ENCODE measurements at places on chromosomes 1 and 21.

DNA sequence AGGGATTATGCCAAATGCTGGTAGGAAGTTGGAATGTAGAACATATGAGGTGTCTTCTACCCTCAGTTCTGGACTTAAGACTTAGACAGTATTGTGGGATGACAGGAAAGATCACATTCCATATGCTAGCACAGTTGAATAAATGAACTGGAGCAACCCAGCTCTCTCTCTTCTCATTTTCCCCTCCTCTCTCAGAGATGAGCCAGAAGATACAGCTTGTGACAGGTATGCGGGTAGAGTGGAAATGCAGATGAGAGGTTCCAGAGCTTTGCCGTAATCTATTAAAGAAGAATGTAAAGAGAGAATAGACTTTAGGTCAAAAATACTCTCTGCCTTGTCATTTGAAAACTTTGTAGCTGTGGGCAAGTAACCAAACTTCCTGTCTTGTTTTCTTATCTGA is 32.5 kb upstream of the HMCN1 start:
- no peak for DNase-seq

DNA sequence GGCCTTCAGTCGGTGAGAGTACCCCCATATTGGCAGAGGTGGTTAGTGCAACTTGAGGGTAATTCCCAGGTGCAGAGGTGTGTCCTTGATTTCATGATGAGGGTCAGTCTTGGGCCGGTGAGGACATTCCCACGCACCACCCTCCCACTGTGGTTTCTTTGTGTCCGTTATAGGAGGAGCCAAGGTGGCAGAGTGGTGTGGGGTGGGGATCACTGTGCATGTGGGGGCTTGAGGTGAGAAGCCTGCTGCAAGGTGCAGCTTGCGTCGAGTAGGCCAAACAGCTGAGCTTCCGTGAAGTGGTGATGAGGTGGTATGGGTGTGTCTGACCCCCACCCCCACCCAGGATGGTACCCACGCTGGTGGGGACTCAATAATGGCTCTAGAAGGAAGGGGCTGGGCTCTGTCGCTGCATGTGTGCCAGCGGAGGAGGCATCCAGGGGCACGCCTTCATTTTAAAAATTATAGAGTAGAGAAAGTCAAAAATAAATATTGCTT is 6.2 kb downstream of the PTPRF start:
- DNase-seq, result no peak

GRCh38 chr1:98737835-98738234 is 76.3 kb downstream of the SNX7 start:
- DNase-seq, result no peak

DNA sequence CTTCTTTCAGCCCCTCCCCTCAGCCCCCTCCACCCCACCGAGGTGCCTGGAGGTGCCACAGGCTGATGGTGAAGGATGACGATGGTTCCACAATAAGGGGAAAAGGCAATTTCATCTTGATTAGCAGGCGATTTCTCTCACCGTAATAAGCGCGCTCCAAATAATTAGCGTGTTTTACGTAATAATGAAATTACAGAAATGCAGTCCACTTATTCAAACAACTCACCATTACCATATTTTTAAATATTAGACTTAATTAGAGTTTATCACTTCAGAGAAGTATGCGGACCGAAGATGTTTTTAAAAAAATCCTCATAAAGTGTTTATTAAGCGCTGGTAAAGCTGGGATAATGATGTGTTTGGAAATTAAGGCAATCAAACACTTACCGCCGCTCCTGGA is 14.9 kb downstream of the DMAP1 start:
- no peak for DNase-seq

- DNase-seq, result no peak
Measured at GRCh38 chr1:231274119-231274825, 33.3 kb downstream of the GNPAT start.

- no peak for DNase-seq
Measured at GRCh38 chr21:15592271-15592860, 137.4 kb upstream of the USP25 start.

GRCh38 chr1:33906156-33906555 is 42.3 kb downstream of the HMGB4 start:
- DNase-seq, result no peak

- DNase-seq, result no peak
Measured at GRCh38 chr1:30334767-30335166, 388.6 kb downstream of the MATN1 start.

- DNase-seq, result no peak
Measured at GRCh38 chr1:24048205-24048869, 63.6 kb downstream of the MYOM3 start.

GRCh38 chr1:7930645-7931445 is 9.8 kb downstream of the TNFRSF9 start:
- DNase-seq, result no peak

DNA sequence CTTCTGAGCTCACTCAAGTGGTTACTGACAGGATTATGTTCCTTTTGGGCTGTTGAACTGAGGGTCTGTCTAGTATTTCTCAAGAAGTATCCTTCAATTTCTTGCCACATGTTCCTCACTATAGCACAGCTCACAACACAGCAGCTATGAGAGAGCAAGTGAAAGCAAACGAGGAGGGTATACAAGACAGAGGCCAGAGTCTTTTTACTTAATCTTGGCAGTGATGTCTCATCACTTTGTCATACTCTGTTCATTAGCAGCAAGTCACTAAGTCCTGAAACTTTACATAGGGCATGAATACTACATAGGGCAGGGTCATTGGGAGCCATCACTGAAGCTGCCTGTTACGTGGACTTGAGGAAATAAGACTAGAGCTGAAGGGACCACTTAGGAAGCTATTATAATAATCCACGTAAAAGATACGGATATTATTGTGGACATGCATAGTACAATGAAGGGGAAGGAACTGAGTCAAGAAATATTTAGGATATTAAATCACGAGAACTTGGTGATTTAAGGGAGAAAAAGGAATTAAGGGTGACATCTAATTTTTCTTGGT is 63.7 kb downstream of the SLC30A7 start:
- DNase-seq, result no peak

- DNase-seq, result no peak
Measured at GRCh38 chr1:81484284-81484683, 316.4 kb upstream of the ADGRL2 start.

DNA sequence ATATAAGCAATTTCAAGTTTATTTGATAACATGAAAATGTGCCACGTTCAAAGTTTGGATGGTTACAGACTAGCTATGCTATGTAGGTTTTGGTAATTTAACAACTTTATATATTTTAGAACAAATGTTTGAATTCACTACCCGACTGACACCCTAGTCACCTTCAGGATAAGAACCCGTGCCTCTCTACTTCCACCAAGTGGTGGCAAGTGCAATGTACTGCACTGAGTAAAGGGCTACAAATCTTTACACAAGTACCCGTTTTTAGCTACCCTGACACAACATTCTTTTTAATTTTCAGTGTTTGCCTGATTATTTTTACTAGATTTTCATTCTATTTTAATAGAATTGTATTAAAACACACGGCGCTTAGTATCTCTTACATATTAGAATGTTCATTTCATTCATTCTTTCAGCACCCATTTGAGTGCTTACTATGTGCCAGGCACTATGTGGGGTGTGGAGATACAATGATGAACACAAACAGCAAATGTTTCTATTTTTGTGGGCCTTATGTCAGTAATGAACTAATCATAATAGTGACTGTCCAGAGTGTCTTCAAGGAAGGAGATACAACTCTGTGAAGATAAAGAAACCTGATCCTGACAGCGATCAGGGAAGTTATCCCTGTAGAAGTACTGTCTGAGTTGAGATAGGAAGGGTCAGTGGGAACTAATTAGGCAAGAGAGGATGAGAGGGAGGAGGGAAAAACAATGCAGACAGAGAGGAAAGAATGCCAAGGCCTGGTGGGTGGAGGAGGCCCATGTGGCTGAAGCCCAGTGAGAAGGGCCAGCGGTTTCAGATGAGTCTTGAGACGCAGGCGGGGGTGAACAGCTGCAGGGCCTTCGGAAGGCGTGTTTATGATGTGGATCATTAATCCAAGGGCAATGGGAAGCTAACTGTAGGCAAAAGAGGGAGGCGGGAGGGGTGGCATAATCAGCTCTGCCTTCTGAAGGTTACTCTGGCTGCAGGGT is 3.8 kb downstream of the LCA5L start:
- DNase-seq, result peak; percentile 11

DNA sequence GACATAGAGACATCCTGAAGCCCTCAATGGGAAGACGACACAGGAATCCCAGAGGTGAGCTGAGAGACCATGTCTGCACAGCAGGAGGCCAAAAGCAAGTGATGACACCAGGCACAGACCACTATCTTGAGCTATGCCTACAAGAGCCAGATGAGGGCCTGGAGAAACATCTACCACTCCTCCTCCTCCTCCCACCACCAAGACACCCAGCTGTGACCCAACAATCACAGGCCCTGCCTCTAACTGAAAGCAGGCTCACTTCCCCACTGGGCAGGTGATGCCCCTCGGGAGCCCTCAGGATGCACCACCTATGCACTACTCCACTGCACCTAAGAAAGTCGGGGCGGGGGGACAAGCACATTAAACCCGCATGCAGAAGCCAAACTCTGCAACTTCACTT is 16.5 kb downstream of the TADA1 start:
- DNase-seq, result no peak

DNA sequence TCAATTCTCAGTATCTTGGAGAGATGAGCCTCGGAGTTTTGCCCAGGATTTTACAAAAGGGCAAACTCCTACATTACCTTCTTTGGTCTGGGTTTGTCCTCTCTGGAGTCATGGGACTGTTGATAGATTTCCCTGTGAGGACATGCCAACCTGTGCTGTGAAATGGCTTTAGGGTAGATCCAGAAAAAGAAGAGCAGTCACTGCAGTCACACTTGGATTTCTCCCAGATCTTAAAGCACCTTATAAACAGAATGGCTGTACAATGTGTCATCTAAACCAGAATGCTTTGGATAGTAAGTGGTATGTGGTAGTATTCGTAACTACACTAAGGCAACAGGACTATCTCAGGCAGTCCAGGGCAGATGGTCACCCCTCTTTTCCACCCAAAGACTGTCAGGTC is 1.9 kb upstream of the CSRP1 start:
- no peak for DNase-seq

GRCh38 chr1:208584167-208584755 is 340.1 kb upstream of the PLXNA2 start:
- DNase-seq, result no peak

- no peak for DNase-seq
Measured at GRCh38 chr1:241612533-241613477, 27.4 kb downstream of the CHML start.

GRCh38 chr1:53344921-53345838 is 17.3 kb upstream of the LRP8 start:
- no peak for DNase-seq

DNA sequence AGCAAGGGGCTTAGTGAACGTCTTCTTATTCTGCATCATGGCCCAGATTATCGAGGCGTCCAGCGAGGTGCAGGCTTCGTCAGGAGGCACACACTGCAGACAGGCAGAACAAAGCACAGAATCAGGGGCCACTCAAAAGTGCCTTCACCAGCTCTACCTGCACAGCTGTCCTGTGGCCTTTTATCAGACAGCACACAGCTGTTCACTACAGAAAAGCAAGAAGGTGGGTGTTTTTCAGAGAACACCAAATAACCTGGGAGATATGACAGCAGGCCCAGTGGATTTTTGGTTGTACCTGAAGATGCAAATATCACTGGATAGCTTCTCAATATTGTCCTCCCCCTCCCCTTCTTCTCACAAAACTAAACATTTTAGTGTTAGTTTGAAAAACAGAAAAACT is 177.3 kb downstream of the TGFBR3 start:
- no peak for DNase-seq

GRCh38 chr21:31011412-31011811 is 26.9 kb downstream of the KRTAP19-8 start:
- no peak for DNase-seq

- no peak for DNase-seq
Measured at GRCh38 chr21:41011098-41011731, 156.7 kb upstream of the BACE2 start.

DNA sequence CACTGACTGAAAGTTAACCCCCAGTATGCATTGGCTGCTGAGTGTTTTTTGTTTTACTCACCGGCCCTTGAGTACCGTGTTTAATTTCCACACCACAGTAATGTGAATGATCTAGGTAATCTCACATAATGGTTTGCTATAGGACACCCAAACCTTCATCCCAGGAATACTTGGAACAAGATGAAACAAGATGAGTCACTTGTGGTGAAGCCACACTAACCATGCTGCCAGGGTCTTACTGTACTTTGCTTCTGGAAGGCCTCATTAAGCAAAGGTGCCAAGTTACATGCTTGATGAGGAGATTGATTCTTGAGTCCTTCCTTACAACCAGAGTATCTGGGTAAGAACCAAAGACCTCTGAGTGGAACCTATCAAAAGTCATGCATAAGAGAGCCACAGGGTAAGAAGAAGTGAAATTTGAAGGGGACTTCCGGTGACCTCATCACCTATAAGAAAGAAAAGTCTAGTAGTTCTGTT is 163.3 kb downstream of the NRIP1 start:
- DNase-seq, result no peak

- DNase-seq, result peak; percentile 21
Measured at GRCh38 chr1:160862203-160863060, at the start of gene CD244. TSS of gene CD244 (minus strand) at chr1:160862887. CDS start at chr1:160862677, 210 bp downstream.

GRCh38 chr1:187819086-187819485 is 990.3 kb downstream of the PLA2G4A start:
- DNase-seq, result no peak

DNA sequence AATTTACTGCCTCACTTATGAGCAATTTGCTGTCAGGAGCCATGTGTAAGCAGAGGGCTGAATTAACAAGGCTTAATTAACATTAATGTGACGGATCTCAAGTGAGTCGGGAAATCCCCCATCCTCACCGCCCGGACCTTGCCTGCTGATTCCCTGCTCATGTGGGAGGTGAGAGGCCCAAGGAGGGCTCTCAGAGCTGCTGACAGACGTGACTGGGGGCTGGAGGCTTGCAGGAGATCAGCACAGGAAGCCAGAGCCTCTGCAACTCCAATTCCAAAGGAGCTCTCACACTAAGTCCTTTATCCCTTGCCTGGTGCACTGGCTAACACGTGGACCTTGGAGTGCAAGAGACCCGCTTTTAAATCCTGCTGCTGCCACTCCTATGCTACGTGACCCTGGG is 19.4 kb downstream of the LRP8 start:
- DNase-seq, result no peak

GRCh38 chr1:9888886-9889285 is 21.2 kb downstream of the CTNNBIP1 start:
- no peak for DNase-seq

GRCh38 chr1:63325279-63325985 is 3.1 kb downstream of the FOXD3 start:
- no peak for DNase-seq

GRCh38 chr1:17991996-17992395 is 115.6 kb upstream of the IGSF21 start:
- DNase-seq, result no peak

- DNase-seq, result no peak
Measured at GRCh38 chr1:208071435-208072031, 160.6 kb upstream of the CD34 start.

DNA sequence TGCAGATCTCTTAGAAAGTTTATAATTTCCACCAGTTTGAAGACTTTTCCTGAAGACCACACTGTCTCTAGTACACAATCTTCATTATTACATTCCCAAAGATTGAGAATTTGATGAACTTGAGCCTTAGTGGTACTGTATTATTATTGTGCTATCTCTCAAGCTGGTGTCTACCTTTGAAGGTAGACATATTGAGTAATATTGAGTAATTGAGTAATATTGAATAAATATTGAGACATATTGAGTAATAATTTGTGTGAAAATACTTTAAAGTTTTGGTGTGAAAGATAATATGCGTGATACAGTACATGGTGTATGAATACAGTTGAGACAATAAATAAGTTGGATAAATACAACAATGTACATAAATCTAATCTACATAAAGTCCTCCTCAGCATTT is 613.1 kb upstream of the ADGRL2 start:
- no peak for DNase-seq

Data from activated T-cell treated with anti-CD3 and anti-CD28 coated beads for 4 hours (primary cell).